Stimulated activated CD8-positive, alpha-beta memory T cell treated with anti-CD3 and anti-CD28 coated beads, Interleukin-7, amount 100 ng/mL, for 1 hour (primary cell): ENCODE measurements at places on chromosomes 11 and 22.

DNA sequence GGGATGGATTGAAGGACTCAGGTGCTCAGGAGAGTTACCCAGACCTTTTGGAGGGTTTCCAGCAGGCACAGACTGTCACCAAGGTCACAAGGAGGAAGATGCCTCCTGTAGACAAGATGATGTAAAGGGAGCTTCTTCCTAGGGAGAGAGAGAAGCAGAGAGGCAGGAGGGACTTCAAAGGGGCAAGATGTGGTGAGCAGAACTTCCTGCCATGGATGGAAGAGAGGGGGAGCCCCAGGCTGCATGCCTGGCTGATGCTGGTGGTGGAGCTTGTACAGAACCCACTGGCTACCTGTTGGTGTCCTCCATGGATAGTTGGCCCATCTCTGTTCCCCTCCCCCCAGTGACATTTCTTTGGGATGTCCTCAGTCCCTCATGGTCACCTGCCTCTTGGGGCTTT, 4.2 kb downstream of the HEPN1 start:
- DNase-seq = no peak

DNA sequence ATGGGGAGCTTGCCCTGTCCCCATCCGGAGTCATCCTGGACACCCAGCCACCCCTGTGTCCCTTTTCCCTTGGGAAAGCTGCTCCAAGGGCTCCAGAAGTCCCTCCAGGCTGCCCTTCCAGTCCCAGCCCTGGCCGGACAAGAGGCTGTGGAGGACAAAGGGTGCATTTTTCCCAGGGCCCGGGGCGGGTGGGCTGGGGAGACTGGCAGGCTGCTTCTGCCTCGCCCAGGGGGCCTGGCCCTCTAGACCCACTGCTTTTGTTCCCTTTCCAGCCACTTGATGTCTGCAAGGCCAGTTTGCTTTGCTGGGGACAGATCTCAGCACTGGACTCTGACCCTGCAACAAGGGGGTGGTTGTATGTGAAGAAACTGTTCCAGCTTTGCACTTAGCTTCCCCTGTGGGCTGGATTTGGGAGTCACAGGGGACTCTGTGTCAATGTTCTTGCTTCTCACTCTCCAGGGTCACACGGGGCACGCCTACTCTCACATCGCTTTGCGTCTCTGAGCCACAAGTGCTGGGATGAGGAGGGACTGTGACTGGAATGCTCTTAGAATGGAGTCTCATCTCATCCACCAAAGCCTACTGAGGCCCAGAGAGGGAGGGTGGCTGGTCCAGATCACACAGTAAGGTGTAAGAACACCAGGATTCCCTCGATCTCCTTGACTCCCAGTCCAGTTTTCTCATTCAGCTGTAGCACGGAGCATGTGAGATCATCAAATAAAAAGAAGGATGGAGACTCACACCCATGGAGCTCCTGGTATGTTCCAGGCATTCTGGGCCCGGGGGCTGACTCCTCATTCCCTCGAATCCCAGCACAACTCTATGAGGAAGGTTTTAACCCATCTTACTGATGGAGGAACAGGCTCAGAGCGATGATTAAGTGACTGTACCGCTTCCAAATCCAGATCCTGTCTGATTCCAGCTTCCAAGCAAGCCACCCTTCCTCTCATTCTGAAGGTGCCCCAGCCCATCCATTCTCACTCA, 59.9 kb downstream of the FBXO7 start:
- no peak for DNase-seq

GRCh38 chr22:41238570-41239442, 1.9 kb downstream of the CHADL start:
- DNase-seq = no peak

DNA sequence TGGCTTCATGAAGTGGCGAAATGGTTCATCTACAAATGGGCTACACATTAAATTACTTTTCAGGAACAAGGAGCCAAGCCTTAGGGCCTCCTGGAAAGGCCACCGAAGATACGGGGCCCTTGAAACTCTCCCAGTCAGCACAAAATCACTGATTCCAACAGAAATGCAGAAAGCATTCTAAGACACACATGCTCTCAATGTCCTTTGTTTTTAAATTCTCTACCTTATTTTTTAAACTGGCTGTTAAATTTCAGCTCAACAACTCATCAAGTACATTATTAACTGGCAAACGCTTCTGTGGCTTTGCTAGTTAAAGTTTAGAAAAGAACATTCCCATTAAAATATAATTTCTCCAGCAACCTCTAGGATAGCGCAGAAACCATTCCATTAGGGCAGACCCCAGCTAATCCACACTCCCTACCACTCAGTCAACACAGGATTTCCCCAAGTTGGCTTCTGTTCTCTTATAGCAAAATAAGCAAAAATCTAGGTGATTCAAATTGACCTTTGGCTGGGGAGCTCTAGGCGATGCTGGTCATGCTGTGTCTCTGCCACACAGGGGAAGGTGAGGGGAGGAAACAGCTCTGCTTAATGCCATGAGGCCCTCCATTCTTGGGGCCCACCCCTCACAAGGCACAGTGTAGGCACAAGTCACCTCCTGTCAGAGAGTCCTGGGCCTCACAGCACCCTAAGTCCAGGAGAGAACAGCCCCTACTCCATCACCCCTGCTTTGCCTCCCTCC, 47.1 kb downstream of the PLEKHA7 start:
- no peak for DNase-seq

DNA sequence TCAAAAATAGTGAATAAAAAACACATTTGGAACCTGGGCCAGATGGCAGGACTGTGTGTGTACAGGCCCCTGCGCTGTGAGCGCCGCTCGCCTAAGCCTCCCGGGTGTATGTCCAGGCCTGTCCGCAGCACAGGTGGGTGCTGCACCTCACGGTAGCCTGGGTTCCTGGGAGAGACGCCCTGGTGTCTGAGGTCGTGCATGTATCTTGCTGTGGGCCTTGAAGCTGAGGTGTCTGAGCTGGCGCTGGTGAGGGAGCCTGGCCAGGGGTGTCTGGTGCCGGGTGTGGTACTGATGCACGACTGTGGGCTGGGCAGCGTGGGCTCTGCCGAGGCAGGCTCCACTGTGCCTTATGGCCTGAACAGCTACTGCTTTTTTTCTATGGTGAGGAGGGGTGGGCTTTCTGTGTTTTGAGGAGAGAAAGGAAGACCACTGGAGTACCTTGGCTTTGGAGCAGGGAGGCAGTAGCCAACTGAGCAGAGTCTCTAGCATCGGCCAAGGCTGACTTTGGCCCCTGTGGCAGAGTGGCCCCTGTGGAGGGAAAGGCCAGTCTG, 4.2 kb upstream of the ZDHHC8 start:
- no peak for DNase-seq

GRCh38 chr22:43928468-43928867, 4.9 kb downstream of the PNPLA3 start:
- DNase-seq = no peak

DNA sequence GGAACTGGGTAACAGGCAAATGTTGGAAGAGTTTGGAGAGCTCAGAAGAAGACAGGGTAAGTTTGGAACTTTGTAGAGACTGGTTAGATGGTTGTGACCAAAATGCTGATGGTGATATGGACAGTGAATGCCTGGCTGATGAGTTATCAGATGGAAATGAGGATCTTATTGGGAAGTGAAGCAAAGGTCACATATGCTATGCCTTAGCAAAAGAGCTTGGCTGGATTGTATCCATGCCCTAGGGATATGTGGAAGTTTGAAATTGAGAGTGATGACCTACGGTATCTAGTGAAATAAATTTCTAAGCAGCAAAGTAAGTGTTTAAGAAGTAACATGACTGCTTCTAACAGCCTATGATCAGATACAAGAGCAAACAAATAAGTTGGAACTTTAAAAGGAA, 17.8 kb downstream of the BBOX1 start:
- DNase-seq = no peak

GRCh38 chr11:58914821-58915543, 24.3 kb upstream of the GLYATL1 start:
- DNase-seq = no peak

DNA sequence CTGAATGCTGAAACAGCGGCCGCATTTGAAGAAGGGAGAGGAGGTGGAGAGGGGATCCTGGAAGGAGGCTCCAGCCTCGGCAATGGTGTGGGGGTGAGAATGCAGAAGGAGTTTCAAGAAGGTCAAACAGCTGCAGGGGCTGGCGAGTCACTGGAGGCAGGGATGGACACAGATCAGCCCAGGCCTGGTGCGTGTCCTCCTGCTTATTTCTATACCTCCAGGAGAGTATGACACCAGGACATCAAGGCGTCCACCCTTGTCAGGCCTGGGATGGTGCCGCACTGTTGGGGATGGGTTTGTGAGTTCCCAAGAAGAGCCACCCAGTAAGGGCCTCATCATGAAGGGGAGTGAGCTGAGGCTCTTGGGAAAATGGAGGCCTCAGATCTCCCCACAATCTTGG, 23.1 kb downstream of the IGLL1 start:
- DNase-seq = no peak

- no peak for DNase-seq
These were observed 3.3 kb downstream of the MUC6 start for GRCh38 chr11:1033016-1033798.

GRCh38 chr11:131471976-131472375, 101.6 kb downstream of the NTM start:
- DNase-seq = no peak

DNA sequence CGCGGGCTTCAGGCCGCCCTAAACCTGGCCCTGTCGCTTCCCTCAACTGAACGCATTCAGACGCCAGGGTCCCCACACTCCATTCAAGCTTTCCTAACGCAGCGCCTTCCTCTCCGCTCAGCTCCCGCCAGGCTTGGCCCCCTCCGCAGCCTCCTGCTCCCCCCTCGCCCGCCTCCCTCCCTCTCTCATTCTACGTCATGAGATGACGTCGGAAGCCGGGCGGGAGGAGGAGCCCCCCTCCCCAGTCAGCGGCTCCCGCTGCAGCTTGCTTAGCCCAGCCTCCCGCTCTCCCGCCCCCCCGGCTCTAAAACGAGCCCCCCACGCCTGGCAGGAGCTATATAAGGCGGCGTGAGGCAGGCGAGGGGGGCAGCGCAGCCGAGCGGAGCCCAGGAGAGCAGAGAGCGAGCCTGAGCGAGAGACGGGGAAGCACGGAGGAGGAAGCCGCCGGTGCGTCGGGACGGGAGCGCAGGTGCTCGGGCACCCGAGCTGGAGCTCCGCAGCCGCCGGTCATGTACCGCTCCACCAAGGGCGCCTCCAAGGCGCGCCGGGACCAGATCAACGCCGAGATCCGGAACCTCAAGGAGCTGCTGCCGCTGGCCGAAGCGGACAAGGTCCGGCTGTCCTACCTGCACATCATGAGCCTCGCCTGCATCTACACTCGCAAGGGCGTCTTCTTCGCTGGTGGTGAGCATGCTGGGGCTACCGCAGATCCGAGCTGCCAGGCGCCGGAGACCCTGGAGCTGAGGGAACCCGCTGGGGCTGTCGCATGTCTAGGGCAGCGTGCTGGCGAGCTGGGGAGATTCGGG, at the start of gene NPAS4:
NPAS4 (plus strand) TSS at position 365 of the 806 bp plus-strand sequence; CDS start at position 510, 145 bp downstream.
- no peak for DNase-seq

GRCh38 chr22:50361222-50361621, 18.1 kb downstream of the PPP6R2 start:
- DNase-seq = no peak

DNA sequence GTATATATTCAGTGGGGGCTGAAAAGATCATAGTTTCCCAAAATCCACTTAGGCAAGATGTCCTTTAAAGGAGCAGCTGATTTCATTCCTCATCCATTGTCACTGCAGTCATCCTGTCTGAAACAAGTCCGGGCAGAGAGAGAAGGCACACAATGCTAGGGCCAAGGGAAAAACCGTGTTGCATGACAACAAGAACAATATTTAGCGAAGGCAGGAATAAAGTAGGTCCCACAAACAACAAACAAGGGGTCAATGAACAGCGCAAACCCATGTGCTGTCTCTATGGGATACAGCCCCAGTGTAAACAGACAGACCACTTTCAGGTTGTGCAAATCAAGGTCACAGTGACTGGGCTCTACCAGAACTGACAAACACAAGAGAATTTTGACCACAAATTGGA, 9.0 kb downstream of the PAMR1 start:
- DNase-seq = no peak

GRCh38 chr11:46615756-46616155, 1.3 kb downstream of the HARBI1 start:
- no peak for DNase-seq

GRCh38 chr11:126968915-126969314, 31.7 kb downstream of the KIRREL3 start:
- DNase-seq = no peak

DNA sequence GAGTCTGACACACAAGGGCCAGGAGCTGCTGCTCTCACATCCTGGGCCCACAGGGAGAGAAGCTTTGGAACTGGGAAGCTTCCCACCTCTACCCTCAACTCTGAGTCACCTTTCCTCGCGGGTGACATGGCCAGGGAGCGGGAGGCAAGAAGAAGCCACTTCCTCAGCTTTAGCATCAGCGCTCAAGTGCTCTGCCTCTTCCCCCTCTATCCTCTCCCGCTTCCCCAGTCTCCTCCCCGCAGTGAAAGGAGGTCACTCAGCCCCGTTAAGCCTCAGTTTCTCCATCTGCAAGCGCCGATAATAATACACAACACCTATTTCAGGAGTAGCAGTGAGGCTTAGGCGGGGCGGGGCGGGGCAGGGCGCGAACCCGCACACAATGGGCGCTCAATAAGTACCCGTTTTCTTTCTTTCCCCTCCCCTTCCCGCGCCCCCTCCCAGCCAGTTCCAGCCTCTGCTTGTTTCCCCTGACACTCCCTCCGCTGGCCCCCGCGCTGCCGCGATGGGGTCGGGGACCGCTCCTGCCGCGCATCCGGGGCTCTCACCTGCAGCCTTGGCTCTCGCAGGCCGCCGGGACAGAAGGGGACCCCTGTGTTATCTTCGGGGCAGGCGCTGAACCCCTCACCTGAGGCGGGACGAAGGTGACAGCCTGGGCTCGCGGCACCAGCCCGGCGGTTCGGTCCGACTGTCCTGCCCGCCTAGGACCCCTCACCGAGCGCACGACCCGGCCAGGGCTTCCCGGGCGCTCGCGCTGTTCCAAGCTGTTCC, 892 bp downstream of the GDPD5 start:
- DNase-seq = no peak

GRCh38 chr11:116976941-116977570, 121.2 kb downstream of the SIK3 start:
- DNase-seq = no peak

DNA sequence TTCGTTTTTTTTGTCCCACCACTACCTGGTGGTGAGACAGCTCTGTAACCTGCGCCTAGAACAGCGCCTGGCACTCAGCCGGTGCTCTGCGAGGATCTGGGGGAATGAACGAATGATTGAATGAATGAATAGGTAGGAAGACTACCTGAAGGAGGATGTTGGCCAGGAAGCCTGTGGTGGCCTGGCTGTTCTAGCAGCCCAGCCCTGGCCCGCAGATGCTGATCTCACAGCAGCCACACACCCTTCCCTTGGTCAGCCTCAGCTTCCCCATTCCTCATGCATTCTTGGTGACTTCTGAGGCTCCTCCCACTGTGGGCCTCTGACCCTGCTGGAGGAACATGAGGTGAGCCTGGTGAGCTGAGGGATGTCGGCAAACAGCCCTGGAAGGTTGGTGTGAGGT, 3.7 kb downstream of the TRPM5 start:
- no peak for DNase-seq
